ENCODE measurements at places on chromosomes 2 and 18.

- no peak for DNase-seq
Observed at GRCh38 chr2:494853-495252, 182.4 kb downstream of the TMEM18 start.

DNA sequence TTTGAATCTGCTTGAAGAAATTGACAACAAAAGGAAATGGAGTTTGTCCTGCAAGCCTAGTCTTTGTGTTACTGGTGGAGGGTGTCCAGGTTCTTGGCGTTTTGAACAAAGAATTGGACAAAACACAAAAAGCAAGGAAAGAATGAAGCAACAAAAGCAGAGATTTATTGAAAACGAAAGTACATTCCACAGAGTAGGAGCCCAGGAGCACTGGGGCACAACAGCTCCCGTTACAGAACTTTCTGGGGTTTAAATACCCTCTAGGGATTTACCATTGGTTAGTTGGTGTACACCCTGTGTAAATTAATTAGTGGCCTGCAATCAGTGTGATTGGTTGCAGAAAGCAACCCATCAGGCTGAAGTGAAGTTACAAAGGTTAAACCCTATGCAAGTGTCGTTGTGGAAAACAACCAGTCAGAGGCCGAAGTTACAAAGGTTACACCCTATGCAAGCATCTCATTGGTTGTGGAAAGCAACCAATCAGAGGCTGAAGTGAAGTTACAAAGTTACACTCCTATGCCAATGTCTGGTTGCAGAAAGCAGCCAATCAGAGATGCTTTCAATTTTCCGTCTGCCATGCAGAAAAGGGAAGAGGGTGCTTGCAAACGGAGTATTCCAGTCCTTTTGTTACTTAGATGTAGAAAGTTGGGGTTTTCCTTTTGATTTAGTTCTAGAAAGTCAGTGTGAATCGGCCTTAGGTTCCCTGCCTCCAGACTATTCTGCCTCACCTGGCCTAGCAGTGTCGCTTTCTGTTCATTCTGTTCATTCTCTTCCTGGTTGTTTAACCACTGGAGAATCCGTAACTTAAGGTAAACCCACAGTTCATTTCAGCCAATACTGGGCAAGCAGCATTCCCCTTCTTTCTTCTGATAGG is 47.6 kb upstream of the PTH2R start:
- DNase-seq: no peak

GRCh38 chr2:38825956-38826355 is 47.9 kb downstream of the GEMIN6 start:
- DNase-seq: no peak

GRCh38 chr2:30686000-30686399 is 121.2 kb downstream of the CAPN13 start:
- DNase-seq: no peak
